ENCODE measurements at places on chromosomes 13 and 19. TPM values are rescaled to one million over a fixed set of nuclear protein-coding genes. Genes with fewer than 3 reads are reported as not detected.
A peak's percentile ranks its signal among the peaks of the same experiment; 100 is the strongest.

DNA sequence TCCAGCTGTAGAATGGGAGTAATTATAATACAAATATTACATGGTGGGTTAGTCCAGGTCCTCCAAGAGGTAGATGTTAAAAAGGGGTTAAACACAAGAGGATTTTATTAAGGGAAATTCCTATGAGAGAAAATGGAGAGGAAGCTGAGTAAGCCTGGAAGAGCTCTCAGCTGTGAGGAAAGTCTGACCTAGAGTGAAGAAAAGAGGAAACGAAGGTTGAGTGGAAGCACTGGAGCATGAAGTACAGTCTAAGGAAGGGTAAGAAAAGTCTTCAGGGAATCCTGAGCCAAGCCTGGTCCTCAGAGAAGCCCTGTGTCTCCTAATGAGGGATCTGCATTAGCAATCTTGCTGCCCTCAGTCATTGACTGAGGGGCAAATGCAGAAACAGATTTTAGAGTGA is 506.2 kb downstream of the GPC5 start:
- DNase-seq: no peak

DNA sequence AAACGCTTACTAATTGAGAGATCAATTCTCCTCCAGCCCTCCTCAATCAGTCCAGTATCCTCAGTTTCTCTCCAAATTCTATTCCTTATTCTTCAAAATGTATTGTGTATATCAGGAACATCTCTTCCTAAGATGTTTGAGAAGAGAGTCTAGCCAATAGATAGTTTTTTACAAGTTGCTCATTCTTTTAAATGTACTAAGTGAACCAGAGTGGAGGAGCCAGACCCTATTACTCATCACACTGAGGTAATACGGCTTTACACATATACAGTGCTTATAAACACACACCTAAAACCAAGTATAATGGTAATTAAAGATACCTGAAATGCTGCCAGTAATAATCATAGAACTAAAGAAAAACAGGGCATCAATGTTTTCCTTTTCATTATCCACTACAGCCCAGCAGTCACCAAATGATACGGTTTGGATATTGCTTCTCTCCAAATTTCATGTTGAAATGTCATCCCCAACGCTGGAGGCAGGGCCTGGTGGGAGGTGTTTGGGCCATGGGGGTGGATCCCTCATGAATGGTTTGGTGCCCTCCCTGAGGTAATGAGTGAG is 45.2 kb upstream of the HMGB1 start:
- no peak for DNase-seq

- no peak for DNase-seq
These were observed 22.0 kb downstream of the MBNL2 start for GRCh38 chr13:97243915-97244781.

DNA sequence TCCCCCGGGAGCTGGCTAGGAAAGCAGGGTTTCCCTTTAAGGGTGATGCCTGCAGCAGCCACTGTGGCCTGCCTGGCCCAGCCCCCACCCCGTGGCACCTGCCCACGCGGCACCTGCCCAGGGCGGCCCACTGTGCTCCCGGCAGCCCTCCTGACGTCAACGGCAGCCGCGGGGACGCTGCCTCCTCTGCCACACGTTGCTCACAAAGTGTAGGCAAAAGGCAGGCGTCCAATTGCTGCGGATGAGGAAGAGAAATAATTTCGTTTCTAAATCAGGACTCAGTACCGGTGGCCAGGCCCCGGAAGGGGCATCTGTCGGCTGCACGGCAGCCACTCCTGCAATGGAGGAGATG is 122.3 kb downstream of the URI1 start:
- DNase-seq: peak; percentile 58

- no peak for DNase-seq
These were observed 1144.9 kb upstream of the PCDH9 start for GRCh38 chr13:68375004-68375403.

GRCh38 chr19:47595944-47596343 is 13.0 kb upstream of the BICRA start:
- DNase-seq: no peak

GRCh38 chr13:94548821-94549231 is 47.1 kb downstream of the TGDS start:
- DNase-seq: peak; percentile 84

- DNase-seq: no peak
These were observed 101.6 kb downstream of the RAP2A start for GRCh38 chr13:97535614-97536013.

The SCAMP4 gene
- 36.6 TPM for total RNA-seq

The NKPD1 gene
- total RNA-seq: not detected

The MEF2B gene
- total RNA-seq: 1.3 TPM

The SLC15A1 gene
- total RNA-seq: 0.19 TPM

The ATXN8OS gene
- total RNA-seq: not detected

The GRIN2D gene
- 2.3 TPM for total RNA-seq

All from posterior vena cava (tissue), 2 donors.